ENCODE measurements at places on chromosomes 7 and 10.
A peak's percentile ranks its signal among the peaks of the same experiment; 100 is the strongest.

GRCh38 chr7:73622909-73623797 is 1.2 kb downstream of the MLXIPL start:
- DNase-seq: no peak

GRCh38 chr10:23338886-23339285 is 5.7 kb downstream of the C10orf67 start:
- DNase-seq: no peak

- no peak for DNase-seq
Measured at GRCh38 chr7:107998150-107998549, 4.8 kb downstream of the LAMB1 start.

DNA sequence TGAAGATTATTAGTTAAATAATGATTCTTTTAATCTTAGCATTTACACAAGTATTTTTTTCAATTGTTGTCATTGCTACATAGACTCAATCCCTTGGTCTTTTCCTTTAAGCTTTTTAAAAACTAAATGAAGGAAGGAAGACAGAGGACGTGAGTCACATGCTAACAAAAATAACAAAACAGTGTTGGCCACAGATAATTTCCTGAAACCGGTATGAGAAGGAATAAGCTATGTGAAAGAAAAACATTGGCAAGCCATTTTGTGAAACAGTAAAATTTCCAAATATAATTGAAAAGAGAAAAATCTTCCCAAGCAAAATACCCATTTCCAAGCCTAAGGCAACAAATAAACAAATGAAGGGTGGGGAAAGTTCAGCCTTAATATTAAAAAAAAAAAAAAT is 223.0 kb downstream of the AHR start:
- no peak for DNase-seq

GRCh38 chr10:101687071-101687658 is 7.8 kb downstream of the FBXW4 start:
- DNase-seq: no peak

- no peak for DNase-seq
Measured at GRCh38 chr10:72353965-72354355, 759 bp downstream of the DNAJB12 start.

DNA sequence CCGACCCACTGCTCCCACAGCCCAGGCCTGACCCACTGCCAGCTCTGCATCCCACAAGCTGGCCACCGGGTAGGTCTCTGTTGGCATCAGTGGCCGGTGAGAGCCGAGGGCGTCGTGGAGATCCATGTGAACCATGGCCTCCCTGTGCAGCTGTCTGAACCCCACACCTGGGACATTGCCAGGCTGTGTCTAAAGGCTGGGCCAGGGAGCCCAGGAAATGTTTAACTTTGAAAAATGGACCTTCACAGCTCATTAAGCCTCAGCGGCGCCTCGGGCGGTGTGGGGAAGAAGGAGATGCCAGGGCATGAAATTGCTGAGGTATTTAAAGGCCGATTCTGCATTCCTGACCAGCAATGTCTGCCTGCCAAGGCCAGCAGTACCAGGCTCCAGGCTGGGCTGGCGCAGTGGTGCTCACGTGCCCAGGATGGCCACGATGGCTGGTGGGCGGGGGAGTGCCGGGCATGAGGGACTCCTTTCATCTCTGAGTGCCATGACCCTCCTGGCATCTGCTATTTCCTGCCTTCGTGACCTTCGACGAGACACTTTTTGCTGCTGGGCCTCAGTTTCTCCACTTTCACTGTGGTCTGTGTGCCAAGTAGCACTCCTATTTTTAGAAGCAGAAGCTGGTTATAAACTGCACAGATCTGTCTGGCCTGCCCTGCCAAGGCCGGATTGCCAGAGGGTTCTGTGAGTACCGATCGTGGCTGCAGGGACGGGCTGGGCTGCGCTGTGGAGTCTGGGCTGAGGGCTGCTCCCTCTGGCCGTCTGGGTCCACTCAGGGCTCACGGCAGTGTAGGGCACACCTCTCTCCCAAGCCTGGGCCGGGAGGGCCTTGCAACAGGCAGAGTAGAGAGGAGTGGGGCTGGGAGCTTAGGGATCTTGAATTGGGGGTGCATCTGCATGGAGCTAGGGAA is 21.8 kb downstream of the ELFN1 start:
- DNase-seq: no peak

GRCh38 chr10:126738001-126738400 is 67.5 kb upstream of the C10orf90 start:
- no peak for DNase-seq

DNA sequence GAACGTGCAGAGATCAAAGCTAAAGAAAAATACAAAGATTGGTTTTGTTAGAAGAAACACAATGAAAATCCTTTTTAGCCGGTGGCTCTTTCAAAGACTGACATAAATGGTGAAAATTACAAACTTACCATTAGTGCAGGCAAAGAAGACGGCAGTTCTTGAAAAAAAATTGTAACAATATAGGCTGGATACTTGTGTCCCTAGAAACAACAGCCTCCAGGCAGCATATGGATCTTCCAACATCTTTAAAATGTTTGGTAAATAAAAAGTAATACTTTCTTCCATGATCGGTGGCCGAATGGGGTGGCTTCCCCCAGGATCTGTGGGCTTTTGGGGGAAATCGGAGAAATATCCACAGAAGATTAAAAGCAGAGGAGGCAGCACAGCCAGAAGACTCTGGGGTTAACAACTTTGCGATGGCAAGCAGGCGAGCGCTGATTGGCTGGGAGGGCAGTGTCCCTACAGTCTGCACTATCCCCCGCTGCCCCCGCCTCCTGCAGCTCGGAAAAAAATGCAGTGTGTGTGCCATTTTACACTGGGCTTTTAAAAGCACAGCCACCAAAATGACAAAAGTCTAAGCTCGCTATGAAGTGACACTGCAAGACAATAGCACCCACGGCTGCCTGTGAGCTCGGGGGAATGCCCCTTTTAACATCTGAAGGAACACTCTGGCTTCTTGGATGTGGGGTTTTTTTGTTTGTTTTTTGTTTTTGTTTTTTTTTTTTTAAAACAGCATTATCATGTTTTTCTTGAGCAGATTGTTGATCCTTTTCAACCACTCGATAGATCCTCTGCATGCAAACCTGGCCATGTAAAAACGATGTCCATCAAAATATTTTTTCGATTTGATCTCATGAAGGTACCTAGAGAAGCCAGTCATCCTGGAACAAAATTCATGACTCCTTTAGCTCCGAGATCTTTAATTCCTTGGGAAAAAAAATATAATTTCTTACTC is 31.7 kb upstream of the EPC1 start:
- DNase-seq: peak; percentile 72

GRCh38 chr10:17272648-17273047 is 44.6 kb downstream of the VIM start:
- DNase-seq: no peak

- peak; percentile 86 for DNase-seq
Measured at GRCh38 chr7:69845721-69846495, 247.6 kb downstream of the AUTS2 start.
